Activated gamma-delta T cell treated with anti-CD3 and anti-CD28 coated beads, Interleukin-2, amount 50 U/mL, for 16 hours (primary cell): ENCODE measurements at places on chromosomes 7 and 10.

DNA sequence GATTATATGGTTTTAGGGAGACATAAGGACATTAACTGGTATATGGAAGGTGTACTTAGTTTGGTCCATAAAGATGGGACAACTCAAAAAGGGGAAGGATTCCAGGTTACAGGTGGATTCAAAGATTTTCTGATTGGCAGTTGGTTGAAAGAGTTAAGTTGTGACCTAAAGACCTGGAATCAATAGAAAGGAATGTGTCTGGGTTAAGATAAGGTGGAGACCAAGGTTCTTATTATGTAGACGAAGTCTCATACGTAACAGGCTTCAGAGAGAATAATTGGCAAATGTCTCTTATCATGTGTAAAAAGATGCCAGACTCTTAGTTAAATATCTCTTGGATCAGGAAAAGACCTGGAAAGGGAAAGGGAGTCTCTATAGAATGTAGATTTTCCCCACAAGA is 1.0 kb upstream of the TRDMT1 start:
- no peak for DNase-seq

- DNase-seq, result no peak
These were observed 6.1 kb downstream of the MARVELD1 start for GRCh38 chr10:97719602-97720001.

- no peak for DNase-seq
These were observed 104.2 kb downstream of the CTTNBP2 start for GRCh38 chr7:117769085-117769484.

DNA sequence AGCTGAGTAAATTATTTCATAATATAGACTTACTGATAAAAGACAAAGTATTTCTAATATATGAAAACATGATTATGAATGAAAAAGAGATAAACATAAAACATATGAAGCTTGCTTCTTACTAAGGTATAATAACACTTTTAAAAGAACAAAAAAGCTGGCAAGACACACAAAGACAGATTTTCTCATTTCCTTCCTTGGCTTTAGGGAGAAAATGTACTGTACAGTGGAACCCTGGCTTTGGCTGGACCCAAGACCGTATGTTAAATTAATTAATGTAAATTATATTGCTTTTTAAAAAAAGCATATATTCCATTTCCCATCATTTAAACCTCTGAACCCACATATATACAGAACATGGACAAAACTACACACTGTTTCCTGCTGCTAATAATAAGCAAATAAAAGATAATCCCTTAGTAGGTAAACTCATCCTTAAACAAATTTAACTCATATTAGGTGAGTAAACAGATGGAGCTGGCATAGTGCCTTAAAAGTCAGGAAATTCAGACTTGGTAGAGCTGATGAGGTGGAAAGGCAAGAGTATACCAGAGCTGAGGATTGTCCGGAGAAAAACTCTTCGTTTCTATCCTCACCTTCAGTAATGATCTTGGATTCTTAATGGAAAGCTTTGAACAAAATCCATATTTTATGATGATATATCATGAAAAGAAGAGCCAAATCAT is 1016.4 kb upstream of the KCND2 start:
- no peak for DNase-seq

GRCh38 chr7:123537026-123537642 is 2.7 kb upstream of the IQUB start:
- no peak for DNase-seq

GRCh38 chr7:74376256-74377036 is 77.3 kb upstream of the GTF2IRD1 start:
- no peak for DNase-seq

- DNase-seq, result no peak
These were observed 41.8 kb upstream of the ELN start for GRCh38 chr7:73986158-73986631.

DNA sequence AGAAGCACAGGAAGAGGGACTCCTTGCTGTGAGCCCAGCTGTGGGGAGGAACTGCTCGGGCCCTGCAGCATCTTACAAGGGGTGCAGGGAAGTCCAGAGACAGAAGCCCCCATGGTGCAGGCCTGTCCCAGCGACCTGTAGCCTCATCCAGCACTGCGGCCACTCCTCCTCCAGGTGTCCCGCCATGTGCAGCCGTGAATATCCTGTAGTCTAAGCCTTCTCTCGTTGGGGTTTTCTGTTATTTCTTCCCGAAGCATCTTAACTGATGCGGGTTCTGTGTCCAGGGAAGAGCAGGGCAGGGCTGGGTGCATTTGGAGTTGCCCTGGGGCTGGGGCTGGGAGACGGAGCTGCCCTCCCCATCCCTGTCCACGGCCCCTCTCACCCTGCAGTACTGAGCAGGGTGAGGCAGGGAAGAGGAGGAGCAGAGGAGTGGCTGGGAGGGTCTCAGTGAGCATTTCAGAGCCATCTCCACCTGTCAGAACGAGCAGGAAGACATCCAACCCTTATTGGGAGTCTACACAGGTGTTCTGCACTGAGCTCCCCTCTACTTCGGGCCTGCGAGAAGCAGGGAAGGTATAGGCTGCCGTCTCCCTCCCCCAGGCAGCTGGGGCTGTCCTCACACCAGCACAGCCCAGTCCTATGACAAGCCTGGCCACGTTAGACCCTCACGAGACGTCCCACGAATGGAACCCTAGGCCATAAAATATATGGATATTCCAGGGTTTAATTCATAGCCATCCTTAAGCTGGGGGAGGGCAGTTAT is 494.5 kb downstream of the DNAJB6 start:
- DNase-seq, result no peak

DNA sequence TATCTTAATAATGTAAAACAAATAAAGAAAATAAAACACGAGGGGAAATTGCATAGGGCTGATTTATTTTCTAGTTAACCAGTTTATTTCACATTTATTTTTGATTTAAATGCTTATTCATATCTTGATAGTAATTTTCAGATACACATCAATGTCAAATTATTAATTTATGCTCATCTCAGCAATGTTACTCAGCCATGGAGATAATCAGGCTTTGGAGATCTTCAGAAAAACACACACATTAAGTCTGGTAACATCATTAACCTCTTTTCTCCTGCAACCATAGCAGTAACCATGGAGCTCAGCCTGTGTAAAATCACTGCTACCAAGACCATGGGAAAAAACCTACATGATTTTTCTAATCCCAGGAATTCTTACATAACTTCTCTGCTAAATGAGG is 31.9 kb upstream of the TBX20 start:
- DNase-seq, result no peak

DNA sequence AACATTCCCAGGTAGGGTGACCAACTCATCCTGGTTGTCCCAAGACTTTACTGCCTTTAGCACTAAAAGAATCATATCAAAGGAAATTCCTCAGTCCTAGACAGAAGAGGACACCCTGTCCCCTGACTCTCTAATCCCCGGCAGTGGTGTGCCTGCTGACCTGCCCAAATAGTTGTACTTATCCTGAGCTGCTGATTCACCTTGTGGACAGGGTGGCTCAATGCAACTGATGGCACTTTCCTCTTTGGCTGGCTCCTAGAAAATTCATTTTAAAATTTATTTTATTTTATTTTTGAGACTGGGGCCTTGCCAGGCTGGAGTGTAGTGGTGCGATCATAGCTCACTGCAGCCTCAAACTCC is 111.7 kb downstream of the JCAD start:
- no peak for DNase-seq

- DNase-seq, result no peak
These were observed 98.0 kb downstream of the NPSR1 start for GRCh38 chr7:34756025-34756437.

DNA sequence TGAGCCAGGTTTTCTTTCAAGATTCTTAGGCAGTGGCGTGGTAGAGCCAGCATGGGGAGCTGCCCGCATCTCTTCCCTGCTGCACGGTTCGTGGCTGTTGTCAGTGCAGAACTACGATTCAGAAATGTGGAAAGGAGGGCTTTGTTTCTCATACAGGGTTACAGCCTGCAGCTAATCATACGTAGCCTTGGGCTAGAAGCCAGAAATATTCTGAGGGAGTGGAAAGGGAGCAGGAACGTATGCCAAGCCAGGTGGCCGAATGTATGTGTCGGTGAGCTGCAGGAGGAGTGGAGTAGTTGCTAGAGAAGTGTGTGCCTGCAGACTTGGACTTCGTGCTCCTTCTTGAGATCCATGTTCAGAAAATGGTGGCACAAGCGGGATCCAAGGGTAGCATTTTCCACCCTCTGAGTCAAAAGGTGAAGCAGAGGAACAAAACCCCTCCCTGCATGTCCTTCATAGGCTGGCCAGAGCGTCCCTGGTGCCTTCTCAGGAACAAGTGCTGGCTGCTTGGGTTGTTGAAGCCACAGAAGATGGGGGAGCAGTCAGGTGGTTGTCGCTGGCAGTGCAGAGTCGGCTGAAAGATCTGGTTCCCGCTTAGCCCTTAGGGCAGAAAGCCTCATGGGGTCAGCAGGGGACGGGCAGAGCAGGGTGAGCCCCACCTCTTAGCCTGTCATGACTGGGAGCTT is 40.9 kb downstream of the LANCL2 start:
- no peak for DNase-seq
